ENCODE measurements at places on chromosomes 11 and 22. TPM values are rescaled to one million over a fixed set of nuclear protein-coding genes. Genes with fewer than 3 reads are reported as not detected.

Gene PGM2L1
- total RNA-seq = 1.9 TPM

DNA sequence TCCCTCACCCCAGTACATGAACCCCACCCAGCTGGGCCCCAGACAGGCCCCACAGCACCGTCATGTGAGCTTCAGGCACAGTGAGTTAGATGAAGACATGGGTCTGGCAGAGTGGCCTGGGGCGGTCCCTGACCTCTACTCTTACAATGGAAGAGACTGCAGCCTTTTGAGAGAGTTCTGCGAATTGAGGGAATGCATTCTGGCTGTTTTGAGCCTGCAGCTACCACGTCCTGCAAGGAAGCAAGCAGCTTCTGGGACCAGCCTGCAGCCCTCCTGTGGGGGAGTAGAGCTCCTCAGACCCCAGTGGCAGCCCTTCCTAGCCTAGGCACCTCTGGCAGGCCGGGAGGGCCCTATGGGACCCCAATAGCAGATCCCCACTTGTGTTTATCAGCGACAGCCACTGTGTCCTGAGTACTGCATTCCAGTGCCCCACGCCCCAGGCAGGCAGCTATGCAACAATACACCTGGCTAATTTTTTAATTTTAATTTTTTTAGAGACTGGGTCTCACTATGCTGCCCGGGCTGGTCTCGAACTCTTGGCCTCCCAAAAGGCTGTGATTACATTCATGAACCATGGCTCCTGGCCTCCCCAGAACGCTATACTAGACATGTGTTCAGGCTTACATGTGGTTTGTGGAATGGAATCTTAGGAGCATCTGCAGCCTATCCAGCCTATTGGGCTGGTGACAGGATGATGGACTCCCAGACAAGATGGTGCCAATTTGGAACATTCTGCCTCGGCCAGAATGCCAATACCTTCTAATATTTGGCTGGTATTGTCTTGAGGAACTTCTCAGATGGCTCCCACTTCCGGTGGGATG, 717 bp upstream of the SLC7A4 start:
- no peak for DNase-seq

DNA sequence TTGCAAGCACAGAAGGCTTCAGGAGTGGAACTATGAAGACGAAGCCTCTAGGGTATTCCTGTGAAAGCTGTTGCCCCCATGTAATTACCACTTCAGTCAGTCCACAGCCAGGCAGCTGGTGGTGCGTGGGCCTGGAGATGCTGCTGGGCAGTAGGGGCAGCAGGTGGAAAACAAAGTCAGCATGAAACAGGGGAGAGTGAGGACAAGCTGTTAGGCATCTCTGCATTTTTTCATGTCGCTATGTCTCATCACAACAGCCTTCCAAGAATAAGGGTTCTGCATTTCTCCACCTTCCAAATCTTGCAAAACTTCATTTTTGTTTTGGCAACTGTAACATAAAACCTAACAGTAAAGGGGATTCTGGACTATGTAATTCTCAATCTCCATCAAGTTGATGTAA, 757.5 kb downstream of the NELL1 start:
- no peak for DNase-seq

DNA sequence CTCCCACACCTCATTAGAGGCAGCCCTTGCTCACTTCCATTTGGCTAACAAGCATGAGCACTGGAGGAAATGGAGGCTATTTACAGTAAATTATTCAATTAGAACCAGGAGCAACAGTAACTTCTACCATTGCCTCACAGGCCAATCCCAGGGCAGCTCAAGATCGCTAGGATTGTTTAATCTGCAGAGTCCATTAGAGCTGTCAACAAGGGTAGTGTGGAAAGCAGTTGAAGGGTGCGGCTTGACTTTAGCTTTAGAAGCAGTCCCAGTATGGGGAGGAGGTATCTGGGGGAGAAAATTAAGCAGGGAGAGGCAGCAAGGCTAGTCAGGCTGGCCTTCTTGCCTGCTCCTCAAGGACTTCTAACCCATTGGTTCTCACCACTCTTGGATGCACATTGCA, 38.3 kb upstream of the CYP2R1 start:
- no peak for DNase-seq

Gene MIOX
- total RNA-seq = not detected

Gene MMP8
- 0.06 TPM for total RNA-seq

GRCh38 chr11:91792779-91793262, 431.8 kb upstream of the FAT3 start:
- DNase-seq = no peak

Gene CDON
- total RNA-seq = 32.2 TPM

DNA sequence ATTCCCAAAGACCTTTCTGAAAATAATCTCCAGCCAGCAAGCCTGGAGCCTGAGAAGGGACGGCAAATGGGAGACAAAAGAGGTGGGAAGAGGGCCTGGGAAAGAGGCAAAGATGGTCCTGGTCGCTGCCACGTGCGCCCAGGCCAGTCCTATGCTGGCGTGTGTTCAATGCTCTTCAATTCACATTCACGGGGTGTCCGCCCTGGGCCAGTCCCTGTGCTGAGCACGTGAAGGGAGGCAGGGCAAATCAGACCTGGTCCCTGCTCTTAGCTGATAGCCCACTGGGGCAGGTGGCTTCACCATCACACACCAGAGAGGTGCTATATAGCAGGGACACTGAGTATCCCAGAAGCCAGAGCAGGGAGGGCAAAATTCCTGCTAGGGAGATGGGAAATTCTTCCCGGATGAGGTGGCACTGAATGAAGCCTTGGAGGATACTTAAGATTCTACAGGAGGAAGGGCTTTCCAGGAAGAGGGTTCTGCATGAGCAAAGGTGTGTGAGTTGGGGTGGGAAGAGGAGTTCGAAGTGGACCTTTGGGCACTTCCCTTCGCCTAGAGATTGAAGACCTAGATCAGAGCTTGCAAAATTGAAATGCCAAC, 148.2 kb downstream of the CHST1 start:
- no peak for DNase-seq

Gene KRTAP5-1
- not detected for total RNA-seq

Gene HTR3A
- total RNA-seq = not detected

DNA sequence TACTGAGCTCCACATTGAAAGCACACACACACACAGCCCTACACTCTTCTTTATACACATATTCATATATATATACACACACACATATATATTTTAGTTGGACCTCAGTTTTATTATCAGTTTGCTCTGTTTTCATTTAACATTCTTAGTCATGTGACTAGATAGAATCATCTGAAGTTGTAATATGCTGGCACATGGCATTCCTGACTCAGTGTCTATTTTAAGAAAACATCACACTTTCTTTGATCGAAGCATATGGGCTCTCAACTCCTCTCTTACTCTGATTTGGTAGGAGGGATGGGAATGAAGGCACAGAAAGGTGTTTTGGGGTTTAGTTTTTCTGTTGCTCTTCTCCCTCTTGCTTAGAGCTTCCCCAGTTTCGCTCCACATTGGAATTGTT, 24.8 kb downstream of the AMOTL1 start:
- no peak for DNase-seq

- peak; percentile 82 for DNase-seq
These were observed 2.9 kb upstream of the MTFP1 start for GRCh38 chr22:30422481-30423300.

- no peak for DNase-seq
These were observed 77.4 kb downstream of the TRIM29 start for GRCh38 chr11:120060512-120060911.

Gene NLRP14
- not detected for total RNA-seq

- DNase-seq = no peak
These were observed 38.2 kb downstream of the CSRP3 start for GRCh38 chr11:19163617-19164016.

GRCh38 chr11:131904756-131905155, 534.3 kb downstream of the NTM start:
- DNase-seq = no peak

Gene KCNQ1
- total RNA-seq = 44.2 TPM

- no peak for DNase-seq
These were observed 929.5 kb downstream of the KCNA4 start for GRCh38 chr11:29087200-29087812.

DNA sequence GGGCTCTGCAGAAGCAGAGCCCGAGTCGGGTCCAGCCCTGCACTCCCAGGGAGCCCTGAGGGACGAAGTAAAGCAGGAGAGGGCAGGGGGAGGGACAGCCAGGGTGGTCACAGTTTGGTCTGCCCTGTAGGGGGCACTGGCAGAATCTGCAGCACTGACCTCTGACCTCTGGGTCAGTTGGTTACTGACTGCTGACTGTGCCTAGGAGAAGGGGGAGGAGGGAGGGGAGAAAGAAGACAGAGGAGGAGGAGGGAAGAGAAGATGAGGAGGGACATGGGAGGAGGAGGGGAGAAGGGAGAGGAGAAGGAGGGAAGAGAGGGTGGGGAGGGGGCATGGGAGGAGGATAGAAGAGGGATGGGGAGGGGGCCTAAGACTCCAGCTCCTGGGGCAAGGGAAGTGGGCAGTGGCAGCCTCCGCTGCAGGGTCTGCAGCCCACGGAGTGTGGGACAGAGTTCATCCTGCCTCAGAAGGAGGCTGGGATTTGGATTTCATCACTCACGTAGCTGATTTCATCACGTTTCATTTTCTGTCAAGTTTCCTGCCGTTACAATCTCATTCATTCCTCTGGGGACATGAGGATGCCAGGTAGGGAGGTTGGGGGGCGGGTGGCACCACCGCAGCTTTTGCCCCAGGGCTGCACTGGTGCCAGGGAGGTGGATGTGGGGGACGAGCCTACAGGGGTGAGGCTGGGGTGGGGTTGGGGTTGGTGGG, 55.2 kb downstream of the FLRT1 start:
- no peak for DNase-seq

Gene A4GALT
- total RNA-seq = 88.0 TPM

DNA sequence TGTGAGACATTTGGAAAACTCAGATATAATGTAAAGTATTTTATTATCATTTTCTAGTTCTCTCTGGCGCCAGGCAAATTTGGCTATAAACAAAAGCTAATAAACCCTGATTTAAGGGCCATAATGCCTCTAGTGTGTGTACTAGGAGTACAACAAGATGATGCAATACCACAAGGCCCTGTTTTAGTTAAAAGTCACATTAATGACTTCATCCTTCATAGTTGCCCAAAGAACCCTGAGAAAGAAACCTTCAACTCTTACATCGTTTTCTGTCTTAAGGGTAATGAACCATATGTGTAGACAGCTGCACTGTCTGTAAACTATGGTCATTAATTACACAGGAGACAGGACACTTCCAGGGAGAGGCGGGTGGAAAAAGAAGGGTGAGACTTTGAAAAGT, 538.4 kb downstream of the FAM181B start:
- no peak for DNase-seq

Gene ZP1
- not detected for total RNA-seq

Gene CASP5
- total RNA-seq = not detected

DNA sequence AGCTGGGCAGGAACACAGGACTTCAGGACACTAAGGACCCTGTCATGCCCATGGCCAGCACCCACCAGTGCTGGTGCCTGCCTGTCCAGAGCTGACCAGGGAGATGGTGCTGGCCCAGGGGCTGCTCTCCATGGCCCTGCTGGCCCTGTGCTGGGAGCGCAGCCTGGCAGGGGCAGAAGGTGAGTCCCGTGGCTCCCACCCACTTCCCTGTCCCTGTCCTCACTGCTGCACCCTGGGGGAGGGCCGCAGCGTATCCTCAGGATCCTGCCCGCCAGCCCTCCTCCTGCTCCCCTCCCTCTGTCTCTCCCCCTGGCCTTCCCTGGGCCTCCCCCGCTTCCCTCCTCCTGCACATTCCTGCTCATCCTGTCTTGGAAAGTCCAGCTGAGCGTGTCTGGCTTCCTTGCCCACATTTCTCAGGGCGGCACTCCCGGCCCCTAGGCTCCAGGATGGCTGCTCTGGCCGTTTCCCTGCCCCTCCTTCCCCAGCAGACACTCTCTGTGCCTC, 8.7 kb downstream of the CSF2RB start:
- no peak for DNase-seq

- DNase-seq = peak; percentile 23
These were observed at the start of gene PVALB for GRCh38 chr22:36816636-36817524. Gene PVALB, minus strand, starts transcription at chr22:36817035. Its CDS starts 30 bp downstream, at chr22:36817005.

DNA sequence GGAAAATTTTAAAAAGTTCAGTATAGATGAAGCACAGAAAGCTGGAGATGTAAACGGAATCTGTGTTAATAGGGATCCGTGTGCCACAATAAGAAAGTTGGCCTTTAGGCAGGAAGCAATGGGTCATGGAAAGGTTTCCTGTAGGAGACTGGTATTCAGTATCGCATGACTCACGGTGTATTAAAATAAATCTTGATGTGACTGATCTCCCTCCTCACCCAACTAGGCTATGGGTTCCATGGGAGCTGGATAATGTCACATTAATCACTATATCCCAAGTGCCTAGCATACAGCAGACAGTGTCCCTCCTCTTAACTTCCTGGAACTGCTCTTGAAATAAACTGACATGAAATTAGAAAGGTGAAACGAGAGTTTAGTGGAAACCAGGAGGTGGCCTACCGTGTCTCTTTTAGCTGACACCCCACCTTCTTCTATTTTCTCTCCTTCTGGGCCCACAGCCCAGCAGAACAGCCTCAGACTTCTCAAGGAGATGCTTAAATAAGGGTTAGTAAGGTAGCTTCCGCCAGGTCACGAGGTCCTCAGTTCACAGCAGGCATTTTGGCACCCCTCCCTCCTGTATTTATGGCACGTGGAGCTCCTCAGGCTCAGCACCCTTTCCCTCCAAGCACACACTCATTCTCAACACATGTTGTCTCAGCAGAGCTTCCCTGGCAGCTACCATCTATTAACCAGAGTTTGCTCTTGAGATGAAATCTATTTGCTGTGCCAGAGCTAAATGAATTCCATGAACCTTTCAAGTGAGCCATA, 118.8 kb downstream of the NXPE2 start:
- no peak for DNase-seq

Gene SCGB1D2
- total RNA-seq = not detected

Gene BDNF
- 0.08 TPM for total RNA-seq

Gene FCHSD2
- total RNA-seq = 54.1 TPM

- peak; percentile 67 for DNase-seq
These were observed 743.8 kb downstream of the NTM start for GRCh38 chr11:132114185-132114584.

GRCh38 chr22:19764636-19765476, 4.3 kb downstream of the TBX1 start:
- peak; percentile 27 for DNase-seq

All from right cardiac atrium (tissue), 5 donors.